ENCODE measurements at places on chromosomes 2 and 18.

DNA sequence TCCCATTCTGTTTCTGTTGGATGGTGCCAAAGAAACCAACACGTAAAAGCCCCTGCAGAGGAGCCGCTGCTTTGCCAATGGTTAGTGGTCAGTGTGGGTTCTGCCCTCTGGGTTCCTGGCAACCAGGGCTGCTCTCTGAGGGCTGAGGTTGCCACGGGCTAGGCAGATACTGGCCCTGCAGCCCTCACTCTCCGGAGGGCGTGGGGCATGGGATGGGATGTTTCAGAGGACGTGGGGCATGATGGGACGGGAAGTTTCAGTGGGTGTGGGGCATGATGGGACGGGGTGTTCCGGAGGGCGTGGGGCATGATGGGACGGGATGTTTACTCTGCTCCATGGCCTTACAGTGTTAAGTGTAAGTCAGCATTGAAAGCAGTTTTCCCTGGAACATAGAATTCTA, 34.2 kb downstream of the ADI1 start:
- no peak for DNase-seq

DNA sequence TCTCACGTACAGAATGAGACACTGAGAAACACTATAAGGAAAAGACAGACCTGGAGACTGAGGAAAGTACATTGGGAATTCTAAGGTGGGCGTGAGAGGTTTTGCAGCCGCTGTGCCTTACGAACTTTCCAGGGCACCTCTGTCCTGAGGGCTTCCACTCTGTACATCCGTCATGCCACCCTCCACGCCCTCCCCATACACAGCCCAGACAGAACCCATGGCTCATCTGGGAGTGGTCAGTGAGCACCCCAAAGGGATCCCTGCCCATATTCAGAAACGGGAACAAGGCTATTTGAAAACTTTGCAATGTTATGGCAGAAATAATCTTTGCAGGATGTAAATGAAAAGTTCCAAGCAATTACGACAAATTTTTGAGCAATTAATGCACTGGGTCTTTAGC, 95.4 kb upstream of the ZNF532 start:
- DNase-seq, result no peak

- DNase-seq, result no peak
These were observed 58.7 kb upstream of the RALBP1 start for GRCh38 chr18:9416563-9417072.

- no peak for DNase-seq
These were observed 15.4 kb upstream of the RBMS1 start for GRCh38 chr2:160509016-160509415.

GRCh38 chr2:40004336-40004735, 225.3 kb upstream of the THUMPD2 start:
- no peak for DNase-seq

- no peak for DNase-seq
These were observed 80.9 kb upstream of the IGFBP5 start for GRCh38 chr2:216776066-216776850.

- DNase-seq, result no peak
These were observed 48.5 kb upstream of the HNRNPA3 start for GRCh38 chr2:177164131-177164530.

DNA sequence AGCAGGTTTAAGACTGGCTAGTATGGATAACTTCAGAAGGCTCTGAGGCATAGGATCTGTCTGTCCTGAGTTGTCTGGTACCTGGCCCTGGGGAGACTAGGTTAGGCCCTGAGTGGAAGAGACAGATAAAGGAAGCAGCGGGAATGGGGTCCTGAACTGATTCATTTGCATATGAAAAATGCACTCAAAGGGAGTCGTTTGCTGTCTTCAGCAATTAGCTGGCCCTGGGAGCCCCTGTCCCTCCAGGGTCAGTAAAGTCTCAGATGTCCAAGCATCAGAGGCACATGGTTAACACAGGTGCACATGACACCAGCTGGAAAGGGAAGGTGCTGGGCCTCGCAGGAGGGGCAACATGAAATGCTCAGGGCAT, 172.4 kb downstream of the ACOXL start:
- DNase-seq, result peak; percentile 22

GRCh38 chr2:144659731-144660275, 139.9 kb upstream of the ZEB2 start:
- DNase-seq, result no peak

DNA sequence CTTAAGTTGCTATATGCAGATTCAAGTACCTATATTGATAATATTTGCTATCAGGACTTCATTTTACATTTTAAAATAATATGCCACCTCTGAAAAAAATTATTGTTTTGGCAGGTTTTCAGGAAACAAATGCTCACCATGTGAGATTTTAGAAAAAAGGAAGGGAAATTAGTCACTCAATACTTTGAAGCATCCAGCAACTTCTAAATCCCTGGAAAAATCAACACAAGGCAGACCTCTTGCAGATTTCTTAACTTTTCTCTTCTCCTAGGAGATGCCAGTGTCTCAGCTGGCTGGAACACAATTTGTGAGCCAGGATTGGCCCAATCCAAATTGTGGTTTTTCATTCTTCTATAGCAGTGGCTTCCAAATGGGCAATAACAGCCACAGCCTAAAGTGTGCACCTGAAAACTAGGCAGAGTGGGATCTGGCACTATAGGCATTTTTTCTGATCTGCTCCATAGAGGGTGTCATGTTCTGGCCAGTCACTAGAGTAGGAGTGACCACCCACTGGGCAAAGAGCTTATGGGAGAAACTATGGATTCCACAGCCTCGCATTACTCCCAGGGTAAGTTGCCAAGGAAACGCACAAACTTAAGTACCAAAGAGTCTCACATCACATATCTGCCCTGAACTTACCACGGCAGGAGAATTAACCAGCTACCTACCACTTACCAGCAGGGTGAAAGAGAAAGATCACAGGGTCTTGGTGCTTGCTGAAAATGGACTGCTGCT, 28.1 kb upstream of the THOC1 start:
- no peak for DNase-seq

DNA sequence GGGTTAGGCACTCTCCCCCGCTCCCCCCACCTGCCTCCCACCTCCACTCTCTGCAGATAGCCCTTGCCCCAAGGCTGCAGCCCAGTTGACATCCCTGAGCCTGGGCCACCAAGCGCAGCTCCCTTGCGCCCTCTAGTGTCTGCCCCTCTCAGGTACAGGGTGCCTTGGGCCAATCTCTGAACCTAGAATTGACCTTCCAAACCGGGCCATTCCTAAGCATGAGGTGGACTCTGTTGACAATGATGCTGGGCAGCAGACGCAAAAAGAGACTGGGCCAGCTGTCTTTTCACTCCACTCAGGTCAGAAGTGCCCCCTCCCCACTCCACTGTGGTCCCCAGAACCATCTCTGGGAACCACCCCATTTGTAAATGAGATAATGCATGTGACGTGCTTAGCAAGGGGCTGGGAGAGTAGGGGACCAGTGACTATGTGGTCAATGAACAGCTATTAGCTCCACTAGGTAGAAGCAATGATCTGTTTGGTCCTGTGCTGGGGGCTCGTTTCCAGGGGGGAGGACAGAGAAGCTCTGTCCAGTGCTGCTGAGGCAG, 43.3 kb upstream of the PLB1 start:
- DNase-seq, result peak; percentile 83

DNA sequence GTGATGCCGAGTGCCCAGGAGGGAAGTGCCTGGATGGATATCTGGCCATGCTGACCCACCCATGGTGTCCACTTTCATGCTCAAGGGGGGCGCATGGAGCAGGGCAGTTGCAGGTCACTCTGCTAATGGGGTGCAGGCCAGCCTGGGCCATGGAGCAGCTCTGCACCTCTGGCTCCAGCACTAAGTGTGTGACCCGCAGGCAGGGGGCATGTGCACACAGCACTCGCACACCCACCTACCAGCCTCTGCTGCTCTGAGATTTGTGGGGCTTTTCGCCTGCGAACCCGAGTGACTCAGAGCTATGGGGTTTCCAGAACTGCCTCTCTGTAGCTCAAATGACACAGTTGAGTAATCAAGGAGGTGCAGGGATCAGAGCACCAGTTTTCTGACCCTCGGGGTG, 66.2 kb downstream of the CYP26B1 start:
- no peak for DNase-seq

DNA sequence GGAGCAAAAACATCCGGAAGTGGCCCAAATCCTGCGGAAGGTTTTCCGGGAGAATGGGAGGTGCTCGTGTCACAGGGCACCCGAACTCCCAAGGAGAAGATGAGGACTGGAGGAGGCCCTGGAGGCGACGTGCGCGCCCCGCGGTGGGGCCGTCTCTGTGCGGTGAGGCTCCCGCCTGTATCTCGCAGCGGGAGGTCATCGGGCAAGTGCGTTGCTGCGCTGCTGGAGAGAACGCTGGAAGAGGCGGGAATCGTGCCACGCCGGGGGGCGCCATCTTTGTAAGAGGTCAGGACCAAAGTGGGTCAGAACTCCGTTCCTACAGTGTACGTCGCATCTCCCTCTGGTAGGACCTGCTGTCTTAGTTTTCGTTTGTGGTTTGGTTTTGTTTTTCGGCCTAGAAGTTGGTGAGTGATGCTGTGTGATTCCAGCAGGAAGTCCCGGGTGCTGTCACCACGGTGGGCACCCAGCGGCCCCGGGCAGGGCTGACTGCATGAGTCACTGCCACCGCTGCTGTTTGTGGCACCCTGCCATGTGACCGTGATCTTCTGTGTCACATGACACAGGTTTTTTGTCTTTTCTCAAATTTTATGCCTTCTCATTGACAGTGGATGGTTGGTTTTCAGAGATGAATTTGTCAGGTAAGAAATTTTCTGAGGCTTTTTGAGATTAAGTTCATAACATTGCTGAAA, 21.5 kb upstream of the ATP9B start:
- DNase-seq, result no peak

- DNase-seq, result no peak
These were observed at the start of gene C18orf63 for GRCh38 chr18:74315464-74316256. TSS of gene C18orf63 (plus strand) at chr18:74315839. CDS start at chr18:74317866, 2,027 bp downstream.

GRCh38 chr2:203656522-203657287, 49.7 kb upstream of the CD28 start:
- DNase-seq, result no peak

GRCh38 chr2:178949584-178949983, 100.4 kb downstream of the CCDC141 start:
- DNase-seq, result no peak

DNA sequence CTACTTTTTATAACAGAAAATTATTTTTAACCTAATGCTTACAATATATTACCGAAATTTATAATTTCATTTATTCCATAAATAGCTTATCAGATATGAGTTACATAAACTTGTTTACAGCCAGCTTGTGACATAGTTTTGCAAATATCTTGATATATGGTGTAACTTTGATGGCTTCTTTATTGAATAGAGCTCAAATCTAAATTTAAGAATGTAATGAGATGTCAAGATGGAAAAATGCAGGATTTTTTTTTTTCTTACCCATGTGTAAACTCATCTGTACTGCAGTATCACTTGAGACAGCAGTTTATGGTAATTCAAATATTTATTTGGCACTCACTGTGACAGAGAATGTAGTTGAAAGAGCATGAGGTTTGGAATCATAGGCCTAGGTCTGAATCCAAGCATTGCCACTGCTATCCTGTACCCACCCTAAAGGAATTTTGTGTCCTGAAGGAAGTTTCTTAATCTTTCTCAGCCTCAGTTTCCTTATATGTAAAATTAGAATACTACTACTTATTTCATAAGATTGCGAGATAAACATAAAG, 3.8 kb downstream of the CREB1 start:
- DNase-seq, result no peak
